Psoas muscle (tissue), 8 donors: ENCODE measurements at places on chromosomes 16 and 17. TPM values are rescaled to one million over a fixed set of nuclear protein-coding genes. Genes with fewer than 3 reads are reported as not detected.
A peak's percentile ranks its signal among the peaks of the same experiment; 100 is the strongest.

- DNase-seq = no peak
- H3K36me3 ChIP-seq = peaks cover 4% of the 10 kb centered on the region
- H3K27ac ChIP-seq = peak overlapping the region; percentile 95
- H3K4me1 ChIP-seq = peaks cover 19% of the 10 kb centered on the region
- peak overlapping the region; percentile 90 for H3K4me3 ChIP-seq
- H3K27me3 ChIP-seq = no peaks in the 10 kb centered on the region
Measured at GRCh38 chr17:57255182-57255775, 1.0 kb upstream of the MSI2 start.

DNA sequence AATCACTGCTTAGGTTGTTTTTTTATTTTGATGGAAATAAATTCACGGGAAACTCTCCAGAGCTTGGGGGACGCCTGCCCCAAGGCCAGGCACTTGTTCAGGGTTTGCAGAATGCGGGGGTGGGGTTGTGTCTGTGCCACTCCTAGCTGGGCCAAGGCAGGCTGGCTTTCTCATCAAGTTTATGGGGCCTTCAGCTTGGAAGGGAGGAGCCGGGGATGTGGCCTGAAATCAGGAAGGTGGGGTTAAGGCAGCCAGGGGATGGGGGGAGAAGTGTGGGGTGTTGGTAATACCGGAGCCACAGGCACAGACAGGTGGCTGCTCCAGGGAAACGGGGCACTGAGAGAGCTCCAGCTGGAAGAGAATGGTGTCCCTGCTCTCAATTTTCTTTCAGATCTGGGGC lies 1.7 kb upstream of the CHAD start:
- no peaks in the 10 kb centered on the region for H3K27me3 ChIP-seq
- no peak for DNase-seq
- peaks cover 42% of the 10 kb centered on the region for H3K4me1 ChIP-seq
- H3K4me3 ChIP-seq = no peak overlapping the region
- peak overlapping the region; percentile 71 for H3K27ac ChIP-seq
- H3K36me3 ChIP-seq = no peaks in the 10 kb centered on the region

GRCh38 chr16:71441348-71442050 lies 355 bp downstream of the TLE7 start:
- no peaks in the 10 kb centered on the region for H3K36me3 ChIP-seq
- no peaks in the 10 kb centered on the region for H3K27me3 ChIP-seq
- DNase-seq = no peak
- H3K27ac ChIP-seq = no peak overlapping the region
- no peaks in the 10 kb centered on the region for H3K4me1 ChIP-seq
- H3K4me3 ChIP-seq = no peak overlapping the region

GRCh38 chr16:9808210-9808609 lies 374.0 kb downstream of the GRIN2A start:
- DNase-seq = no peak
- H3K27me3 ChIP-seq = no peaks in the 10 kb centered on the region
- H3K4me3 ChIP-seq = no peak overlapping the region
- no peak overlapping the region for H3K27ac ChIP-seq
- no peaks in the 10 kb centered on the region for H3K36me3 ChIP-seq

DNA sequence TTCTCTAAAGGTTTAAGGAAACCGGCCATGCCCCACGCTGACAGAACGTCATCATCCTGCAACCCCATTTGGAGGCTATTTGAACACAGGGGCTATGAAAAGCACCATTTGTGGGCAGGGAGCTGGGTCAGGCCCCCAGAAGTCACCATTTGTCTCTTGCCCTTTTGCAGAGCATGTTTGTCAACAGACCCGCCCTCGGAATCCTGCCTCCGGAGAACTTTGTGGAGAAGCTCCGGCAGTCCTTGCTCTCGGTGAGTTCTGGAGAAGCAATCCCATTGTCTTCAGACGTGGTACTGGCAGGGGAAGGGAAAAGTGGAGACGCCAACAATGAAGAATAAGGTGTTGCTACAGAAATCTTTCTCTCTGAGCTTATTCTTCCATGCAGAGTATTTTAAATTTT lies 33.5 kb downstream of the TMEM186 start:
- no peak overlapping the region for H3K4me3 ChIP-seq
- H3K27me3 ChIP-seq = no peaks in the 10 kb centered on the region
- no peaks in the 10 kb centered on the region for H3K4me1 ChIP-seq
- H3K27ac ChIP-seq = no peak overlapping the region
- DNase-seq = no peak

GRCh38 chr16:77610496-77610895 lies 111.8 kb upstream of the NUDT7 start:
- H3K36me3 ChIP-seq = no peaks in the 10 kb centered on the region
- H3K4me3 ChIP-seq = no peak overlapping the region
- H3K4me1 ChIP-seq = no peaks in the 10 kb centered on the region

The CNGB1 gene
- total RNA-seq = not detected

The TAT gene
- total RNA-seq = not detected
